ENCODE measurements at places on chromosomes 4 and X.

GRCh38 chr4:76699751-76700310, 198.1 kb downstream of the SOWAHB start:
- DNase-seq = no peak

DNA sequence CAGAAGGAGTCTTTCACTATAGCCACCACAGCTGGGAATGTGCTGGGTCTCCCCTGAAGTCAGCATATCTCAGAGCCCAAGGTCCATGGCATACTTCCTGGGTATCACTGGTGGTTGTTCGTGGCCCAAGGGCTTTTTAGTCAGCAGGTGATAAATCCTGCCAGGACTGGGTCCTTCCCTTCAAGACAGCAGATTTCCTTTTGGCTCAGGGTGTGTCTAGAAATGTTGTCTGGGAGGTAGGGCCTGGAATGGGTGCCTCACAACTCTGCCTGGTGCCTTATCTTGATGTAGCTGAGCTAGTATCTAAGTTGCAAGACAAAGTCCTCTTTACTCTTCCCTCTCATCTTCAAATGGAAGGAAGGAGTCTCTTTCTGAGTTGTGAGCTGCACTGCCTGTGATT, 102.4 kb upstream of the TMLHE start:
- no peak for DNase-seq

DNA sequence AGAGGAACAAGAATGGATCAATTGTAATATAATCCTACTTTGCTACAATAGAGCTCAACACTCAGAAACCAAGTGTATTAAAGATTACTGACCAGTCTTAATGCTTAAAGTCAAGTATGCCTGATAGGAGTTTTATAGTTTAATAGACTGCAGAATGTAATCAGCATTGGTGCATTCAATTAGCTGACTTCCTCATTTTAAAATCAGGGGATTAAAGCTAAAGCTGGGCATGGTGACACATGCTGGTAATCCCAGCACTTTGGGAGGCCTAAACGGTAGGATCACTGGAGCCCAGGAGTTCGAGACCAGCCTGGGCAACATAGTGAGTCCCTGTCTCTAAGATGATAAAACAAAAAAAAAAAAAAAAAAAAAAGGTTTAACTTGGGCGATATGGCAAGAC, 10.8 kb downstream of the HNRNPDL start:
- DNase-seq = no peak

- DNase-seq = peak; percentile 82
Observed at GRCh38 chr4:128811571-128812441, 2.3 kb downstream of the JADE1 start.

DNA sequence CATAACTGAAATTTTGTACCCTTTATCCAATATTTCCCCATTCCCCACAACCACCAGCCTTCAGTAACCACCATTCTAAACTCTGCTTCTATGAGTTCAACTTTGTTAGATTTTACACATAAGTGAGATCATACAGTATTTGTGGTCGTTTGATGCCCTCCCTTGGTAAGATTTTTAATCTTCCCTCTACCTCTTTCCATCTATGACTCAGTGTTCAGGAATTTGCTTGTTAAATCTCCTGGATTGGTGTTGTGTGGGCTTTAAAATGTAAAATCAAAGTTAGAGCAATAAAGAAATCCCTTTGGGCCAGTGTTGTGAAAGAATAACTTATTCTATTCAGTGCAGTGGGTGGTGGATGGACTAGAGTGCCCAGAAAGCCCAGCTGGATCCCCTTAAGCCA, 37.4 kb downstream of the SLC16A2 start:
- DNase-seq = no peak

GRCh38 chr4:108210989-108211835, 42.5 kb upstream of the LEF1 start:
- no peak for DNase-seq

- no peak for DNase-seq
Observed at GRCh38 chrX:124005228-124005627, 43.7 kb downstream of the STAG2 start.

DNA sequence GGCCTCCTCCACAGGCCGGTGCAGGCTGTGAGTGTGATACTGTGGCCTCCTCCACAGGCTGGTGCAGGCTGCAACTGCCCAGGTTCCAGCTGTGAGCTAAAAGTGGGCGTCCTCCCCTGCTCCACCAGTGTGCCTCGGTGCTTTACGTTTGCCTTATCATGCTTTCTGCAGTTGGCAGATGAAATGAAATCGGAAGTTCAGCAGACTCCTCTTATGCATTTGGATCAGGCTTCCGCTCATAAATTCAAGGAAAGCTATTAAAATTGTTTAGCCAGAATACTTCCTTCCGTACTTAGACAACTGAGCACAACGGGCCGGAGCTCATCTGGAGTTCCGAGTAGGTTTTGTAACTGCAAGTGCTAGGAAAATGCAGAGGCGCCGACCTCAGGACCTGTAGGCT, 12.0 kb downstream of the CYP4V2 start:
- no peak for DNase-seq

DNA sequence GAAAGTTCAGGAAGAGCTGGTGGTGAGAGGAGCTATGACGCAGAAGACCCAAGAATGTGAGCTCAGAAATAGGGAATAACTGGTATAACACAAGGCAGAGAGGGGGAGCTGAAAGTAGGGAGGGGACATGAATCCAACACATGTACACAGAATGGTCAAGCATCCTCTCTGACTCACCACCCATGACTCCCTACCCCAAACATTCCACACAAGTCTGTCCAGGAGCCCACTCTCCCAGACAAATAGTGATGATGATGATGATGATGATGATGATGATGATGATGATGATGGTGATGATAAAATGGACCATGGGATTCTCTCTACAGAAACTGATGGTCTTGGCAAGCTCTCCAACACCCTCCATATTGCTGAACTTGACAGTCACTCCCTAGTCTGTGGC, 46.4 kb downstream of the NAT8L start:
- DNase-seq = no peak

- DNase-seq = no peak
Observed at GRCh38 chr4:10115797-10116568, 616 bp downstream of the WDR1 start.

GRCh38 chr4:153223427-153223801, 19.2 kb downstream of the TRIM2 start:
- DNase-seq = no peak

GRCh38 chr4:56857601-56858309, 36.3 kb upstream of the SPINK2 start:
- no peak for DNase-seq

GRCh38 chr4:84971319-84971932, 4.9 kb upstream of the WDFY3 start:
- no peak for DNase-seq

GRCh38 chr4:14529653-14530052, 472.6 kb upstream of the CPEB2 start:
- no peak for DNase-seq

DNA sequence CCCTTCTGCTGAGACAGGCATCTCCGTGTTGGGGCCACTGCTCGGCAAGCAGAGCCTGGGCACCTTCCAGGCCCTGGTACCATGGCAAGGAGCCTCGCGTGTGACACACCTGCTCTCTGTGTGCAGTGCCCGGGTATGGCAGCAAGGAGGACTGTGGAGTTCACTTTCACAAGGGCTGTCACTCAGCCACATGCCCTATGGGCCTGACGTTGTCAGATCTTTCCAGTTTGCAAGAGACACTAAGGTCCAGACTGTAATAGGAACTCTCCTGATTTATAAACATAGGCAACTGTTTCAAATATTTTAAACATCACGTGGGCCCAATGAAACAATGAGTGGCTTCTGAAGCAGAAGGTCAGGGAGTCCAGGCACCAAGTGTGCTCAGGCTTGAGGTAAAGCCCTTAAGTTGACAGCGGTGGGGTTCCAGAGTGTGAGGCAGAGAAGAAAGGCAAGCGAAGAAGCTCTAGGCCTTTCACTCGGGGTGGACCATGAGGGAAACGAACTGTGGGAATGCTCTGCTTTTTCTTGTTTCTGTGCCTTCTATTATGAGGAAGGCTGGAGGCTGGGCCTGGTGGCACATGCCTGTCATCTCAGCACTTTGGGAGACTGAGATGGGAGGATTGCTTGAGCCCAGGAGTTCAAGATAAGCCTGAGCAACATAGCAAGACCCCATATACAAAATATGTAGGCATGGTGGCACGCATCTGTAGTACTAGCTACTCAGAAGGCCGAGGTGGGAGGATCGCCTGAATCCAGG, 108.6 kb upstream of the TRIM2 start:
- DNase-seq = no peak

DNA sequence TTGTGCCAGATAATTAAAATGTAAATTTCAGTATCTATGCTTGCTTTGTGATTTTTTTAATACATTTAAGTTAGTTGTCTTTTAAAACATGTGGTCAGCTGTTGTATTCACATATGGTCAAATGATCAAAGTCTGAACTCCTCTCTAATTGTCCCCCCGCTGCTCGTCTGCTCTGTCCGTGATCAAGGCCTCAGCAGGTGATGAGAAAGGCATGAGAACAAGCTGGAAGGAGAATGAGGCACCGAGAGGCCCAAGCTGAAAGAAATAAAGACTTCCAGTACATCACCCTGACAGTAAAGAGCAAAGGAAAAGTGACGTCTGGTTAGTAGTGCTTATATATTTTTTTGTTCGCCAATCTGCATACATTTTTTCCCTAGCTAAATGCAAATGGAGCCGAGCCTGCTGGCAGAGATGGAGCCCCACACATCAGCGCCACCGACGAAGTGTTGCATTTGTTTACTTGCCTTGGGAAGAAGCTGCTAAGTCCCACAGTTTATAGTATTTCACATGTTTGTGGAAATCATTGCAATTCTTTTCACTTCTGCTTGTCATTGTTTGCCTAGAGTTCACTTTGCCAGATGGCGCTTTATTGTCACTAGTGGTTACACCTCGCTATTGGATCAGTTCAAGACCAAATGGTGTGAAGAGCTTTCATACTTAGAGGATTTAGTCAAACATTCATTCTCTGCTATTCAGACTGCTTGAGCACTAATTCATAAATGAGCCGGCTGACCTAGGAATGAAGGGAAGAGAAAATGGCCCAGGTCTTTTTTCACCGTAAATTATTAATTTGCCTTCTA, 181.5 kb downstream of the ZIC3 start:
- DNase-seq = no peak

GRCh38 chr4:145218251-145218650, 37.9 kb upstream of the OTUD4 start:
- DNase-seq = no peak

- DNase-seq = no peak
Observed at GRCh38 chr4:6391186-6391851, 81.1 kb downstream of the PPP2R2C start.

DNA sequence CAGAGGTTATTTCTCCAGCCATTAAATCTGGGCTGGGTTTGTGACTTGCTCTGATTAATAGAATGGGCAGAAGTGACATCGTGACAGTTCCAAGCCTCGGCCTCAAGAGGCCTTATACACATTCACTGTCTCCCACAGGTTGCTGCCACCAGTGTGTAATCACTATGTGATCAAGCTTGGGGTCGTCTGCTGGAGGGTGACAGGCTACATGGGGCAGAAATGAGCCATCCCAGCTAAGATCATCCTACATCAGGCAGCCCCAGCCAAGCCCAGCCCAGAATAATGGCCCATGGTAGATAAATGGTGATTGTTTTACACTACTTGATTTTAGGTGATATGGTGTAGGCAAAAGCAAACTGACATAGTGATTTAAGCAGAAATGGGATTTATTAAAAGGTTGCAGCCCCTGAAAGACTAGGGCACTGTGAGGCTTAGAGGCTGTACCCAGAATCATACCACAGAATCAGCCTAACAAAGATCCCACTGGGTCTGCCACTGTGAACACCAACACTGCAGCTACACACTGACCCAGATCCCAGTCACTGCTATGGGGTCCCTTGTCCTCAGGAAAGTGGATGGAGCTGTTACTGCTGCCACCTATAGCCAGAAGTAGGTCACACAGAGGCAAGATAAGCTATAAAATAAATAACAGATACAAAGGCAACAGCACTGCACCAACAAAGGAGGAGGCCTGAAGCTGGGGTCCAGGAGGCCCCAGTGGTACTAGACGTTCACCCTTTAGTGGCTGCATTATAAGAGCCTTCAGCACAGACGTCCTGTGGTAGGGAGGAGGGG, 159.6 kb upstream of the RBPJ start:
- DNase-seq = no peak

GRCh38 chr4:35934320-35934981, 309.9 kb downstream of the ARAP2 start:
- DNase-seq = no peak

GRCh38 chr4:163680386-163681098, 186.1 kb downstream of the TMA16 start:
- no peak for DNase-seq

- no peak for DNase-seq
Observed at GRCh38 chrX:14027036-14027435, 2.7 kb downstream of the GEMIN8 start.

DNA sequence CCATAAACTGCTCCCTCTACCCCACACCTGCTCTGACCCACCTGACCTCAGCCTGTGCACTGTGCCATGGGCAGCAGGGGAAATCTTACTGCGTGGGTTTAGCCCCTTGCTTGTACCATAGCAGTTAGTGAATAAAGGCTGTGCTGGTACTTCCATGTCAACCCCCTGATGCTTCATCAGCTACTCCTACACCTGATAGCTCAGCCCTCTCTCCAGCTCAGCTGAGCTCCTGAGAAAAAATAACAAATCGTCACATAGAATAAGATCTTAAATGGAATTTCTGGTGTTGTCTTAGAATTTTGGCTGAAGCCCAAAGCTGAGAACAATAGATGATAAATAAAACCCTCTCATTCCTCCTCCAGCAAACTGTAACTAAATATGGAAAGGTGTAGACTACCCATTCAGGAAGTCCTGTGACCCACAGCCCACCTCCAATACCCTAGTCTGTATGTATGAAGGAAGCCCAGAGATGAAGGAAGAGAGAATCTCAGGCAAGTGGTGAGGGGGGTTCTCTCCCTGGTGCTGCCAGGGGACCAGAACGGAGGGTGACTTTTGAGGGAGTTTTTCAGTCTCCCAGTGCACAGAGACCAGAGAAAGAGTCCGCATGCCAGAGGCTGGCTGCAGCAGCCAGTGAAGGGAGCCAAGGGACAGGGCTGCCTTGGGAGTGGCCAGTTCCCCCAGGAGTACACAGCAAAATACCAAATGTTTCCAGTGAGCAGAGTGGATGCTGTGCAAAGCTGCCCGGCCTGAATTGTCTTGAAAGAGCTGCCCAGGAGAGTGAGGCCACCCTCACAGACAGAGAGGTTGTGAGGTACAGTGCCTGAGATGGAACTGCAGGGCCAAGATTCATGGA, 227.3 kb downstream of the QDPR start:
- no peak for DNase-seq

GRCh38 chrX:74536832-74537371, 77.5 kb downstream of the RLIM start:
- DNase-seq = no peak

GRCh38 chr4:79163981-79164490, 161.8 kb downstream of the NAA11 start:
- no peak for DNase-seq
